Activated effector memory CD4-positive, alpha-beta T cell treated with anti-CD3 and anti-CD28 coated beads, Interleukin-2, amount 50 U/mL, for 16 hours (primary cell): ENCODE measurements at places on chromosomes 5 and 9.

GRCh38 chr9:94791435-94791834 lies 64.9 kb downstream of the AOPEP start:
- DNase-seq: no peak

- peak; percentile 69 for DNase-seq
Measured at GRCh38 chr9:136903041-136903554, 16.8 kb downstream of the TRAF2 start.

- DNase-seq: no peak
Measured at GRCh38 chr9:37760416-37761161, 7.0 kb downstream of the TRMT10B start.

DNA sequence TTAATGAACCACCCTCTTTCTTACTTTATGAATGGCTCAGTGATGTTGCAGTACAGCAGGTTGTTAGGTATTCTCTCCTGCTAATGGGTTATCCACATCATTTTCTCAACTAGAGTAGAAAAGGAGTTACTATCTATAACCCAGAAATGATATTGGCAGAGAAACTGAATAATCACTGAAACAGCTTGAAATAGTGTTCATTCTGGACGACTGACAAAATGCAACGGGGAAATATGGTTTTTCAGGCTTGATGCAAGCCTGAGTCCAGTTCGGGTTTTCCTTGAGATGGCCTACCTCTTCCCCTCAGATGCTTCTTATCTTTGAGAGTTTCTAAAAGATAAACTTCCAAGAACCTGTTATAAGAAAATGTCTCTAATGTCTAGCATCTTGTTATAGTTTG lies 187.3 kb downstream of the RAB3C start:
- no peak for DNase-seq

DNA sequence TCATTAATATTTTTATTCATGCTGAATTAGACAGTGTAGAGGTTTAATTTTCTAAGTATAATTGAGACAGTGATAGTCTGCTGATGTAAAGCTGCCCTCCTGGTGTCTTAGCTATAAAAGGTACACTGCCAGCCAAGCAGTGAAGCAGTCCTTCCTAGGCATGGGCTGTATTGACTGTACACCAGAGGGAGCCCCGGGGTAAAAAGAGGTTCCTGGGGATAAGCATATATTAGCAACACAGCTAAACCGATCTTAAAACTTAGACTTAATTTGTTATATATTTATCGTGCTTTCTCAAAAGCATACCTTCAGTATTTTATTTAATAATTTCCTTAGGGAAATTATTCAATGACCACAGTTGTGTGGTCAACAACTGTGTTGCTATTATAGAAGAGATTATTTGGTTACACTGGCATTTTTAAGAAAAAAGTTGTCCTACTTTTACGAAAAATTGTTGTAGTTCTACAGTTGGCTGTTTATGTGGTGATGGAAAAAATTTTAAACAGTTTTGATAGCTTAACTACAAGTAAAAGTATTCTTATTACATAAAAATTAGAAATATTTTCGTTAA lies 68.8 kb downstream of the ELL2 start:
- DNase-seq: no peak

DNA sequence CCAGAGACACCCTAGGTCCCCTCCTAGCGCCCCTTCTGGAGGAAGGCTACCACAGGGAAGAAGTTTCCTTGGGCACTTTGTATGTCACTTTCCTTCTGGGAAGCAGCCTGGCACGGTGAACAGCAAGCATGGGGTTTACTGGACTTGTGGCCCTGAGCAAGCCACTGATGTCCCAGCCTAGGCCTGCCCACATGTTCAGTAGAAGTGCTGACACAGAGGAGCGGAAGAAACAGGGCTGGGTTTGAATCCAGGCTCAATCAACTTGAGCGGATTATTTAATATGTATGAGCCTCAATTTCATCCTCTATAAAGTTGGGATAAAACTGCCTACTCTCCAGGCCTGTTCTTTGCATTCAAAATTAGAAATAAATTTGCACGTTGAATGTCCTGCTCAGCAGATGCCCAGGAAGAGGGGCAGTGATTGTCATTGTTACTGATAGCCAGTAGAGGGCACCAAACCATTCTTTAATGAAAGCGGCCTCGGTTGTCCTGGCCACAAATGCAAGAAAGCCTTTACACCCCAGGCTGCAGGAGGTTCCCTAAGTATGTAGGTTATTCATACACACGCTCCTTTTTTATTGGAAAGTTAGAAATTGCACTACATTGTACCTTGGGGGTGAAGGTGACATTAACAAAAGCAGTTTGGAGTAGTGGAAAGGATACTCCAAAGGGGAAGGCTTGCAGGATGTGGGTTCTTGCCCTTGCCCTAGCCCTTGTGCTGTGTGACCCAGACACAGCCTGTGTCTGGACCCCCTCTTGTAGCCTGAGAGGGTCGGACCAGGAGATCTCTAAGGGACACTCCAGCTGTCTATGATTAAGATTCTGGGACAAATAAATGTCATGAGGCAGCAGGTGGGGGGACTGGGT lies 13.4 kb upstream of the XPA start:
- DNase-seq: peak; percentile 75

- no peak for DNase-seq
Measured at GRCh38 chr5:153782589-153783361, 255.9 kb downstream of the FAM114A2 start.

DNA sequence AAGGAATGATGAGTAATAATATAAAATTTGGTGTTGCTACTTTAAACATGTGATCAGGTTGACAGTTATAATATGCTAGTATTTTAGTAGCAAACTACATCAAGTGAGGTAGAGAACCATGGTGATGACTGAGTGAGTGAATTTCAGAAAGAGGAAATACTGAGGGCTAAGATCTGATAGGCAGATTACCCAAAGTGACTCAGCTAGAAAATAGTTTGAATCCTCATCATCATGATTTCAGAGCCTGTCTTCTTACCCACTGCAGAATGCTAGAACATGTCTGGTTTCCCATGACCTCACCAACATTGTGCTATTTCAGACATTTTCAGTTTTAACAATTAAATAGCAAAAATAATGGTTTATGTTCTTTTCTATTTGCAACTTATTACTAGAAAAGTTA lies 602.1 kb downstream of the TAF11L14 start:
- no peak for DNase-seq

- DNase-seq: no peak
Measured at GRCh38 chr9:11931109-11931508, 762.1 kb upstream of the TYRP1 start.
